ENCODE measurements at places on chromosomes 3 and 15.

- DNase-seq, result no peak
Measured at GRCh38 chr15:28985316-28985645, 99.5 kb downstream of the APBA2 start.

GRCh38 chr15:64781299-64781698 is 5.9 kb upstream of the RBPMS2 start:
- no peak for DNase-seq

- DNase-seq, result no peak
Measured at GRCh38 chr3:37130984-37131859, 43.2 kb downstream of the LRRFIP2 start.

DNA sequence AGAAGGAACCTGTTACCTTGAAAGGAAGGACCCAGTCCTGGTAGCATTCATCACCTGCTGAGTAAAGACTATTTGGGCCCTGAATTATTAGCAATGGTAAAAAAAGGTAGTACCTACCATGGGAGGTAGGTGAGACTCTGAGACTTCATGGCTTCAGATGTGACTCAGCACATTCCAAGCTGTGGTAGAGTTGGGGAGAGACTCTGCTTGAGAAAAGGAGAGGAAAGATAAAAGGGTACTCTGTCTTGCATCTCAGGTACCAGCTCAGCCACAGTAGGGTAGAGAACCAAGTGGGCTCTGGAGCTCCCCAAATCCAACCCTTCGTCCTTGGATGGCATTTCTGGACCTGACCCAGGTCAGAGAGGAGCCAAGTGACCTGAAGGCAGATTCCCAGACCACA is 430.4 kb downstream of the TBL1XR1 start:
- DNase-seq, result no peak

DNA sequence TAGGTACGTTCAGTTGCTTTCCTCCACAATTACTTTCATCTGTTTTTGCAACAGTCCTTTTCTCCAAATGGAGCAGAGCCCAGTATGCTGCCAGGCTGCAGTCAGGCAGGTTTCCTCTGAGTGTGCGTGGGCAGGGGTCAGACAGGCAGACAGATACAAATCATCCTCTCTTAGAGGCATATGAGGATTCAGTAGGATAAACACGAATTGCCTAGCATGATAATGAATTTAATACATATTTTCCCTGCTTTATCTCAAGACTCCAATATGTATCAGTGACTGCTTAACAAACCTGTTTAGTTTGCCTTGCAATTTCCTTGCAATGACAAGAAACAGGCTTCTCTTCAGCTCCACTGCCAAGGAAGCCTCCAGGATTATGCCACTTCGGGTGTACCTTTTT is 140.7 kb upstream of the NR2E3 start:
- no peak for DNase-seq

- no peak for DNase-seq
Measured at GRCh38 chr3:45793482-45794176, 2.7 kb downstream of the SLC6A20 start.

- no peak for DNase-seq
Measured at GRCh38 chr3:134630506-134630905, 20.3 kb downstream of the KY start.

GRCh38 chr3:28746990-28747389 is 398.4 kb upstream of the AZI2 start:
- no peak for DNase-seq

DNA sequence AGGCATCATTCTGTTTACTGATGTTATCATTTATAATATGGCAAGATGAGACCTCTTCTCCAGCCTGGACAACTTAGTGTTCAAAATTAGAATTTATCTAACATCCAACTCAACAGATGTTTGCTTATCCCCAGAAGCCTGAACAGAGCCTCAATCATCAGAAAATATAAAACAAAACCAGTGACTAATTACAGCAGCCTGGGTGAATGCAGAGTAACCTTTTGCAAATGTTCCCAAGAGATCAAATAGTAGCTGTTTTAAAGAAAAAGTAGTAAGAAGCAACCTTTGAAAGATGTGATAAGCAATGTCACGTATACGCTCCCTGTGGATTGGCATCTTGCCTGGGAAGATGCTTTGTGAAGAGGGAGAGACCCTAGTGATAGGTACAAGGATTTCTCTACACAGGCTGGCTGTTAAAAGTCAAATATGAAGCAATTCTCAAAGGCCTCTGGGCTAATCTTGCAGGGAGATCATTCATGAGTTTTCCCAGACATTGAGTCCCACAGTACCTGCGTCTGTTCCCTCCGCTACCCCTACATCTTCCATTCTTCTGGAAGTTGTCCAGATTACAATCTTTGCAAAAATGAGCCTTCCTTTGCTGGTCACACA is 39.3 kb upstream of the PRICKLE2 start:
- DNase-seq, result no peak

DNA sequence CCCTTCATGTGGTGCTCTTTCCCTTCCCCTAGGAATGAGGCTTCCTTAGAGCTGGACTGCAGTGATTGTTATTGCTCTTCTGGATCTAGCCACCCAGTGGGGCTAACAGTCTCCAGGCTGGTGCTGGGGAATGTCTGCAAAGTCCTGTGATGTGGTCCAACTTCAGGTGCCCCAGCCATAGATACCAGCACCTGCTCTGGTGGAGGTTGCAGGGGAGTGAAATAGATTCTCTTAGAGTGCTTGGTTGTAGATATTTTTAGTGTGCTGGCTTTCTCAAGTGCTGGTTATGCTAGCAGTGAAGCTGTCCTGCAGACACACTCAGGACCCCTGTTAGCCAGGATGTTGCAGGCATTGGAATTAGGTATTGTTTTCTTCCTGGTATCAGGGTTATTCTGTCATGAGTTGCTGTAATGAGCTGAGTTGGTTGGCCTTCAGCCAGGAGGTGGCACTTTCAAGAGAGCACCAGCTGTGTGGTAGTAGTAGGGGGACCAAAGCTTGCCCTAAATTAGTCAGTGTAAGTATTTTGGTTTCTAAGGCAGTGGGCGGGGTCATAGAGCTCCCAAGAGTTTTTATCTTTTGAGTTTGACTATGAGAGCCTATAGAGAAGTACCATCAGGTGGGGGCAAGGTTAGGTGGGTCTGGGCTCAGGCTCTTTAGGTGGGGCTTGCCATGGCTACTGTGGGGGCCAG is 317.5 kb upstream of the SGO1 start:
- DNase-seq, result no peak

DNA sequence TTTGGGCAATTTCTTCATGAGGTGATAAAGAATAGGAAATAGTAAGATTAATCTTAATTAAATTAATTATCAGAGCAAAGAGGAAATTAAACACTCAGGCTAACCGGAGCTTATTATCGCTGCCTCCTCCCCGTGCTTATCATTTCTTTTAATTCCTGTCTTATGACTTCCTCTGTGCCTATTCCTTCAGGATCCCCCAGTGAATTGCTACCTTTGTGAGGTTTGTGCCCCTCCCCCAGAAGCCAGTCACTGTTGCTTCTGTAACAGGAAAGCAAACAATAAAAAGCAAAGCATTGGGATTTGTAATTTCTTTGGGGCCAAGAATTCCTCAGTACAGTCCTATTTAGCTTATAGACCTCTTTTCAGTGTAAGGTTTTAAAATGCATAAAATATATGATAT is 164.5 kb downstream of the CADPS start:
- DNase-seq, result no peak

- no peak for DNase-seq
Measured at GRCh38 chr3:140736863-140737460, 59.1 kb downstream of the TRIM42 start.

- DNase-seq, result no peak
Measured at GRCh38 chr15:43330780-43331087, 361 bp upstream of the LCMT2 start.

GRCh38 chr15:56411122-56411749 is 46.0 kb downstream of the TEX9 start:
- no peak for DNase-seq

DNA sequence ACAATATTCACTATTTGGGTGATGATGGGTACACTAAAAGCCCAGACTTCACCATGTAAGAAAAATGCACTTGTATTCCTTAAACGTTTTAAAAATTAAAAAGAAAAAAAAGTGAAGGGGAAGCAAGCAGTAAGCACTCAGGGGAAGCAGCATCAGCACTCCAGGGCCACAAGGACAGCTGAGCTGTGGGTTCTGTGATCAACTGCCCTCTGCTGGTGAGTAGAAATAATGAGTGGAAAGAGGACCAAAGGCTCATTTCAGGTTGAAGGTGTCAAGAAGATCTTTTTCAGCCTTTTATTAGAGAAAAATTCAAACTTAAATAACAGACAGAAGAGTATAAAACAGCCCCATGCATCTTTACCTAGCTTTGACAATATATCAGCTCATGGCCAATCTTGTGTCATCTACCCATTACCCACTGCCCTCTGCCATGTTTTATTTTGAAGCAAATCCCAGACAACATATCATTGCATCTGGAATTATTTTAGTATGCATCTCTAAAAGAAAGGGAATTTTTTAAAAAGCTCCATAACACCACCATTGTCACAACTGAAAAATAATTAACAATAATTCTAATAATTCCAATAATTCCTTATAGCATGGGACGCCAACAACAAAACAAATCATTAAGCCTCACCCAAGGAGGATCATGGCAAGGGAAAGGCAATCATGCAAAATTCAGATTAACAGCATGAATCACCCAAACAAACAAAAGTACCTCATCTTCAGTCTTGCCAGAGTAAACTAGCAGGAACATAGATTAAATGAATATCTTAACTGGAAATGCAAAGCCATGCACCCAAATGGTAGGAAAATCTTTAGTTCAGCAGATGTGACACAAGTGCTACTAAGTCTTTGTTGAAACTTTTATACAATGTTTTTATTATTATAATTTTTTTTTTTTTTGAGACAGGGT is 42.5 kb downstream of the TAMM41 start:
- DNase-seq, result no peak

GRCh38 chr15:28030801-28031200 is 68.3 kb downstream of the OCA2 start:
- DNase-seq, result no peak

DNA sequence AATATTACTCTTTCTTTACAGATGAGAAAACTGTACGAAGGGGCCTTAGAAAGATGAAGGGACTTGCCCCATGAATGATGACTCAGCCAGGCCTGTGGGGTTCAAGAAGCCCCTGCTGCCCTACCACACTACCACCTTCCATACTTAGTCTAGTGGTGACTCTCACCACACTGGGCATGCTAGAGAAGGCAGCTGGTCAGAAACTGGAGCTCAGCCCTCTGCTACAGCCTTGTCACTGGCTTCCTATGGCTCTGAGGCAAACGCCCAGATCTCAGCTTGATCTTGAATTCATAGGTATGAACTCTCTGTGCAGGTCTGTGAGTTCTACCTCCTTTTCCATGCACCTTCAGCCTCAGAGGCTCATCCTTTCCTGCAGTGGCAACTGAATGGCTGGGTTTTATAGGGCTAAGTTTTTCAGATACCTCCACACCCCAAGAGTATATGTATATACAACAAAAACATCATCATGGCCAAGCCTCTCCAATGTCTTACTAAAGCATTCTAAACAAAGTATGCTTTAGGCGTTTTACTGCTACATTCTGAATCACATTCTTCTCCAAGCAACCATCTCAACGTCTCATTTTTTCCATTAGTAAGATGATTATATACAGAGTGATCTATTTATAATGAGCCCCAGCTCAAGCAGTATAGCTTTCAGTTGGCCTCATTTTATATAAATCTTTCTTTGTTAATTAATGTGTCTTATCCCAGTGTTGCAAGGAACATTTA is 234.1 kb downstream of the GREM1 start:
- DNase-seq, result no peak

DNA sequence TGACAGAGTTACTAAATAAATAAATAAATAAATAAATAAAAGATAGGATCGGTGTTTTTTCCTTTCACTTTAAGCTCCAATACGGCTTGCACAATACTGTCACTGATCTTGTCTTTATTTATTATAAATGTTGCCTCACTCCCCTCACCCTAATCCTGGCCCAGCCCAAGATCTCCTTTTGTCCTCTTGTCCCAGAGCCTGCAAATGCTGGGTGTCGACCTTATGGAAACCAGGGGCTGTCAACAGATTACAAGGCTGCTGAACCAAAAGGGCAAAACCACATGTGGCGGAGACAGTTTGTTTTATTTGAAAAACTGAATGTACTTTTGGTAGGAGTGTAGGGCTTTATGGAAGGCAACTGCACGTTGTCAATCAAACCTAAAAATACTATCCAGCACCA is 75.9 kb downstream of the RFTN1 start:
- DNase-seq, result no peak

DNA sequence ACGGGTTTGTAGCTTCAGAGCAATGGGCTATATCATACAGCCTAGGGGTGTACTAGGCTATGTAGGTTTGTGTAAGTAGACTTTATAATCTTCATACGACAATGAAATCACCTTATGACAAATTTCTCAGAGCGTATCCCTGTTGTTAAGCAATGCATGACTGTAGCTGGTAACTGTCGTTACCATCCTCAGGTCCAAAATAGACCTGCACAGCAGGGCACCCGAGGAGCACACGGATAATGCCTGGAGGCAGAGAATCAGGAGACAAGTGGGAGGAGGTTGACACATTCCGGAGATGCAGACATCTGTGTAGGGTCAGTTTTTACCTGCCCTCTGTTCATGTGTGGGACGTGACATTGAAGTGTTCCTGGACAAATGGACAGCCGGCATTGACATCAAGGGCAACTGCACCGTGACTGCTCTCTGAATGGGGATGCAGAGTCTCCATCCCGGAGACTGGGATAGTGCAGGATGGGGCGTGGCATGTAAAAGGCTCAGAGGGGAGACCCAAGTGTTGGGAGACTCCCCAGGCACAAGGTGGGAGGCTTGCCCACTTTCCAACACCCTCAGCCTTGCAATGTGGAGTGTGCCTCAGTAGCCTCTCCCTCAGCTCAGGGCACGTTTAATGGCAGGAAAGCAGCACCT is 45.9 kb upstream of the PGPEP1L start:
- DNase-seq, result no peak

- DNase-seq, result no peak
Measured at GRCh38 chr3:187667526-187667925, 2.7 kb downstream of the SST start.

DNA sequence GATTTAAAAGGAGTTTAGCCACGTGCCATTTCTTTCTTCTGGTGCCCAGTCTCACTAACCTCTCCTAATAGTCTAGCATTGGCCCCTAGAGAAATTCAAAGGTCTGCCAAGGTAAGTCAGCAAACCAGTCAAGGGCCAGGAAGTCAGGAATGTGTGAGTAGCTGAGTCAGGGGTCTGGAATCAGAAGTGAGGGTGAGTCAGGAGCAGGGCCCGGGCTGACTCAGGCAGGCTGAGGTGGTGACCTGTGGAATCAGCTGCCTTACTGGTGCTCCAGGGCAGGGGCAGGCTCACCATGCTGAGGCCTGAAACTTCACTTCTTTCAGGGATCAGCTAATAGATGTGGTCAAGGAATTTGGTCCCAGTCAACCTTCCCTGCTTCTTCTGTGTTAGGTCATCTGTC is 105.8 kb upstream of the MYZAP start:
- DNase-seq, result no peak

DNA sequence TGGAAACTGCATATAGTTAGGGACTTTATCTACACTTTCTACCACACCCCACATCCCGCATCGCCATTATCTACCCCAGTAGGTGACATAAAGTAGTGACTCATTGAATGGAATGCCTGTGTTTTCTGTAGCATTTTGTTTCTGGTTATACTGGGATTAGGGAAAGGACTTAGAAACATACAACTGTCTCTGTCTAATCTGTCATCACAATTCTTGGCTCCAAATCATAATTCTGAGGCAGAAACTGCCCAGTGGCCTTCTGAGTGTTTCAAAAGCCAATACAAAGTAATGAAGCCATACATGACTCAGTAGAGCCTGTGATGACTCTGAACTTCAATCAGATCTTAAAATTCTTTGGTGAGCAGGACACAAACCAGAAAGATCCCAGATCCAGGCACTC is 115.7 kb upstream of the CHRM5 start:
- no peak for DNase-seq

- no peak for DNase-seq
Measured at GRCh38 chr15:26893351-26894065, 26.6 kb downstream of the GABRA5 start.
